ENCODE measurements at places on chromosomes 2 and 18. TPM values are rescaled to one million over a fixed set of nuclear protein-coding genes. Genes with fewer than 3 reads are reported as not detected.

Gene UGT1A6
- total RNA-seq = not detected

DNA sequence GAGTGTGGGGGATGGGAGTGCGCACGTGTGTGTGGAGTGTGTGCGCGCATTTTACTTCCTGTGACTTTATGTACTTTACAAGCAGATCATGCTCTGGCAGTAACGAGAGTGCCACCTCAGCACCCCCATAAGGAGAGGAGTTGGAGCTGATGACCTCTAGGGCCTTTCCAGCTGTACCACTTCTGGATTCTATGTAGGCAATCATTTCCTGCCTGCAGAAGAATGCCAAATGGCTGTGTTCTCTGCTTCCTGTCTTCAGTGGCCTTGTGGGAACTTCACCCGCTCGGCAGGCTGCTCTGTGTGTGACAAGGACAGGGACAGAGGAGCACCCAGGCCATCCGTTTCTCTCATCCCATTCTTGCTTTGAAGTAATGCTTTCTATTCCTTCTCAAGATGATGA lies 22.8 kb upstream of the ZNF385B start:
- DNase-seq = no peak

DNA sequence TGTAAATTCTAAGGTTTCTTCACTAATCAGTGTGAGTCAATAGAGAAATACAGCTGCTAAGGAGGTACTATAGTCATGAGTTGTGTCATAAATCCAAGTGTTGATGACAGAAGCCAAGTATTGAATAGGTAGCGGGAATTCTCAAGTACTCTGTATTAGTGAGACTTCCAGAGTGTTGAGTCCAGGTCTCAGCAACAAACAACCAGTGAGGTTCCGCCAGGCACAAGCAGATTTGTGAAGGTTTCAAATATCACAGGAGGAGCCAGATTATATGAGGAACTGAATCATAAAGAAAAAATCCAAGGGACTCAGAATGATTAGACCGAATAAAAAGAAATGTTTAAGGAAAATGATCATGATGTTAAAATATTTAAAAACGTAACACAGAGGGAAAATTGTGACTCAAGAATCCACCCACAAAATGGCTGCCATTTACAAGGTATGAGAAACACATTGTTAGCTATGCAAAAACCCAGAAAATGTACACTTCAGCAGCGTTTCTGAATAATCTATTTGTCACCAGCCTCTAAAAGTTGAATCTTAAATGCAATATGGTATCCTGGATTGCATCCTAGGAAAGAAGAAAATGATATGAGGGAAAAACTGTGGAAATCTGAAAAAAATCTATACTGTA lies 27.3 kb upstream of the EVA1A start:
- DNase-seq = no peak

DNA sequence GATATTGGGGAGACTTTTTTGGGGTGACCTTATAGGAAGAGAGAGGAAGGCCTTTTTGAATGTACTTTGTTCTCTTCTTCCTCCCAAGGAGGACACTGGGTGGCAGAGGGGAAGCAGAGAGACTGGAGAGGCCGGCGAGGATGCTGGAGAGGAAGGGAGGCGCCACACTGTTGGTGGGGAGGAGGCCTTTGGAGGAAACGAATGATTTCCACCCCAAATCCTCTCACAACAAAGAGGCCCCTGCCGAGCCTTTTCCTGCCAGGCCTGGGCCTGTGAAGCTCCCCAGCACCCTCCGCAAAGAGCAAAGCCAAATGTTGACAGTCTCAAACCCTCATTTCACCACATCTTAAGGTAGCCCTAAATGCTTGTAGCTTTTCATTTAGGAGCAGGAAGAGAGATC lies 59.0 kb upstream of the UPP2 start:
- DNase-seq = no peak

- no peak for DNase-seq
These were observed 230.7 kb downstream of the GBX2 start for GRCh38 chr2:235937526-235937925.

- DNase-seq = no peak
These were observed 636.3 kb downstream of the TSN start for GRCh38 chr2:122391726-122392125.

Gene CENPA
- total RNA-seq = 39.5 TPM

Gene CYP26B1
- total RNA-seq = not detected

Gene NGEF
- 0.48 TPM for total RNA-seq

DNA sequence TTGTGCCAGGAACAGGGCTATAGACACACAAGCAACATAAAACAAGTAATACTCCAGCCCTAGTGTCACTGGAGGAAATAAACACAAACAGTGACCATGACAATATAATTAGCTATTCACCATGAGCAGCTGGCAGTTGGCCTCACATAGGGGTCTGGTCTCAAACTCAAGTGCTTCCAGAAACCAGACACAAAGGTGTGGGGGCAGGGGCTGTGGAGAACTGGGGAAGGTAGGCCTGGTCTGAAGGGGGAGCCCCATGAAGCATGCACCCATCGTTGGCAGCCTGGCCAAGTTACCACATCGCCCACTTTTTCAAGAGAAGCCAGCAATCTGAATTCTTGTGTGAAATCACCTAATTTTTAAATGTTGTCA lies 49.5 kb upstream of the SP3 start:
- DNase-seq = no peak

Gene TUBB6
- total RNA-seq = 6.5 TPM

GRCh38 chr2:177244244-177244771 lies 20.2 kb downstream of the NFE2L2 start:
- no peak for DNase-seq

- no peak for DNase-seq
These were observed 213.3 kb upstream of the HNRNPA3 start for GRCh38 chr2:176999301-176999700.

- DNase-seq = no peak
These were observed 148.8 kb downstream of the SMAD7 start for GRCh38 chr18:48801728-48802542.

DNA sequence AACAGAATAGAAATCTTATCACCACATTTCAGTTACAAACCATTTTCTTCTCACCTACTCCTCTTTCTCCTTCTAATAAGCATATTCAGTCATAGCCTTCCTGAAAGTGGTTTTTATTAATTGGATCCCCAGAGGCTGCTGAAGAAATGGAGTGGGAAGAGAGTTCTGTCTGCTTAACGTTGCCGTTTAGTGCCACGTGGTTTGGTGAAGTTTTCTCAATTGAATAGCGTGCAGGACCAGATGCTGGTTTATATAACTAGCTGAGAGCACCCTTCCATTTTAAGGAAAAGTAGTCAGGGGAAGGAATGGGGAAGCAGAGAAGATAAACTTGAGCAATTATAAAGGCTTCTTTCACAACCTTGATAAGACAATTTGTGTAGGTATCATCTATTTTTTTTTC lies 318.7 kb downstream of the PTH2R start:
- no peak for DNase-seq

Gene CCDC68
- total RNA-seq = not detected

GRCh38 chr18:23932385-23933067 lies 82.0 kb upstream of the TTC39C start:
- no peak for DNase-seq

- no peak for DNase-seq
These were observed 716 bp upstream of the SLC39A10 start for GRCh38 chr2:195656161-195656858.

DNA sequence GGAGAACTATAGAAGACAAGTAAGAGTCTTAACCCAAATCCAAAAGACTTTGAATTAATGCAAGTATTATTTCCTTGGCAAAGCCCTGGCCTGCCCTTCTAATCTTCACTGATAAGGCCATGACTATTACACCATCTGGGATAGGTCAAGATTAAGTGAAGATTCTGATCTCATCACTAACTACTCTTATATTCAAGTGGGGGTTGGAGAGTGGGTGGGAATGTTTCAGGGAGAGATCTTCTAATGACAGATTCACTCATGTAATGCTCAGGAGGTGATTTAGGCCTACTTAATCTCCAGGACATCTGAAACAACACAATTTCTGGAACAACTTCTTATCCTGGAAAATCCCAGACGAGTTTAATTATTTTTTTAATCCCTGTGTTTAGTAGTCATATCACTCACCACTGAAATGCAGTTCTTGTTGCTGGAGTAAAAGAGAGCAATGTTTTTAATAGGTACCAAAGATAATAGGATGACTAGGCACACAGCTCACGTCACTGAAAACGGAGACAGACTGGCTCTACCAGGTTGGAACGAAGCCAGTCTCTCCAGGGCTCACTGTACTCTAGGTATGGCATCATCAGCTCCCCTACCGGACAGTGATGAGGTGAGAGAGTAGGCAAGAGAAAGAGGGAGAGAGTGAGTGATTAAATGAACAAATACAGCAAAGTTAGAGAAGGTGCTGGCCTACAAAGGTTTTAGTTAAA lies 133.1 kb downstream of the NCKAP5 start:
- no peak for DNase-seq

- peak; percentile 42 for DNase-seq
These were observed 1.1 kb downstream of the MIB1 start for GRCh38 chr18:21741562-21742314.

DNA sequence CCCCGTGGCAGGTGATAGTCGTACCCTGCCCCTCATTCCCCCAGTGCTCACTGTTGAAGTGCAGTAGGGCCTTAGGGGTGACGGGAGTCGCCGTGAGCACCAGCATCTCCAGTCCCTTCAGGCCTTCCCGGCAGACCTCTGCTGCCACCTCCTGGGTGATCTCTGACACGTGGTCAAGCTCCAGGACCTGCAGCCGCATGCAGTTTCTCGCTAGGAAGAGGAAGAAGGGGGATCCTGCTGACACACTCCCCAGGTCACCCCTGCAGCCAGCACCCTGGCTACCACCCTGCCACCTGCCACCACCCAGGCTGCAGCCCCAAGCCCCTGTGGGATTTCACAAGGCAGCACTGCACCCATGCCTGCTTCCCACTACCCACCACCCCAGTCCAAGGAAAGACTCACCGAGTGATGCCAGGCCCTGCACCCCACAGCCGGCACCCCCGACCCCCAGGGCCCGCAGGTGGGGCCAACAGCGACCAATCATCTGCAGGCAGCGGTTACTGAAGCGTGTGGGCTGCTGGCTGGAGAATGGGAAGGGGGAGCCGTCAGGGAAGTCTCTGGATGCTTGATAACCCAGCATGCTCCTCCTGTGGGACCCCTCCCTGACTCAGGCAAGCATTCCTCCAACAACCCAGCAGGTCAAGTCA lies 23.8 kb downstream of the FBXO41 start:
- no peak for DNase-seq

GRCh38 chr18:13454363-13455150 lies 236.0 kb downstream of the LDLRAD4 start:
- DNase-seq = no peak

Gene LRP1B
- not detected for total RNA-seq

DNA sequence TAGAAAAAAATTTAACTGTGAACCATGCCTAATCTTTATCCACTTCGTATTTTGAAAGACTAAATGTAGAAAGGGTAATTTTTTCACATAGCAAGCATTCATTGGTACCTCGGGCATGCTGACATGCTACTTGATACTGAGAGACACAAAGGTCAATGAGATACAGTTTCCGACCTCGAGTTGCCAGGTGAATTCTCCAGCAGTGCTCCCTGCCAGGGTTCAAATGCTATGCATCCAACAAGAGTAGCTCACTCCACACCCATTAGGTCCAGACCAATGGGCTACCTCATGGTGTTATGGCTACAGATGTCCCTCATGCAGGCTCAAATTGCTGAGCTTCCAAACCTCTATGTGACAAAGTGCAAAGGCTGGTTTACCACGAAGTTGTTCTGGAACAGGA lies 305.8 kb downstream of the PIEZO2 start:
- DNase-seq = no peak

- DNase-seq = no peak
These were observed 7.9 kb downstream of the SERPINB12 start for GRCh38 chr18:63550068-63550467.

DNA sequence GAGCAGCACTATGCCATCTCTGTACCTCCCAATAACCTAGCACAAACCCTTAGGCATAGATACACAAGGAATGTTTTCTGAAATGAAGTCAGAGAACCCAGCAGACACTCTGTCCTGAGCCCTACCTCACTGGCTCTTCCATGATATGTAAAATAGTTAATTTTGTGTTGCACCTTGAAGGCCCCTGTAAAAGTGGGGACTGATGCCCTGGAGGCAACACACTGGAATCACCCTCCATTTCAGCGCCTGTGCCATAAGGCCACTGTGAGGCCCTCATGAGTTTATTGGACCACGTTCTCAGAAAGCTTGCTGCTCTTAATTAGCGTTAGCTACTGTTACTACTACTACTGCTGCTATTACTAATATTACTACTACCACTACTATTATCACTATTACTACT lies 670.1 kb upstream of the SOX11 start:
- no peak for DNase-seq

Gene TANC1
- total RNA-seq = 0.55 TPM

Gene VIL1
- total RNA-seq = not detected

GRCh38 chr2:8058652-8059051 lies 623.2 kb upstream of the ID2 start:
- no peak for DNase-seq

Gene WIPF1
- 590 TPM for total RNA-seq

GRCh38 chr2:114754907-114755563 lies 312.6 kb downstream of the DPP10 start:
- DNase-seq = no peak

Gene FBXO48
- 5.0 TPM for total RNA-seq

DNA sequence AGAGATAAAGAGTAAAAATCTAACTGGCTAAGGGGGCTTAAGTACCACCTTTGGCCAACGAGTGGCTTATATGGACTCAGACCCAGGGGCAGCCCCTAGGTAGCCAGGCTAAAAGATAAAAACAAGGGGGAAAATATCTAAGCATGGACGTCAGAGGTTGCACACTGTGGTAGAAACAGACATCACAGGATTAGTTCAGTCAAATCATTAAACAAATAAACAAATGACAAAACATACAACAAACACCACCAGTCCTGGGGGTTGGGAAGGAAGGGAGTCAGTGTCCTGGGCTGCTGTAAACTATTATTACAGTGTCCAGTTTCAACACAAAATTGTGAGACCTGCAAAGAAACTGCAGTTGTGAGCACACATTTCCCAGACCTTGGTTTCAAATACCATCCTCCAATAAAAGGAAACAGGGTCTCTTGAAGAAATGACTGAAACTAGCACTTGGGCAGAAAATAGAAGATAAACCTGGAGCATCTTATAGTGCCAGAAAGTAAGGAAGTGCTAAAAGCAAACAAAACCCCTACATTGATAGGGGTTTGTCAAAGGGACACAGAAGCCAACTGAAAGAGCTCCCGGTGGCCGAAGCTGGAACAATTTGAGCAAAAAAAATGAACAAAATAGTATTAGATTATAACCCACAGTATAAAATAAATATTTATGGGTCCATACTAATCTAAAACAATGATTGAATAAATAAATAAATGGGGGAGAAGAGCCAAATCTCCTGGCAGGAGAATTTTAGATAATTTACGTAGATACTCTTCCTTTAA lies 154.8 kb upstream of the KLF7 start:
- no peak for DNase-seq

Measured in activated CD4-positive, alpha-beta memory T cell treated with anti-CD3 and anti-CD28 coated beads, Interleukin-2, amount 10 ng/mL, durations not matched to agents 7 days and 5 days (primary cell).